RWPE2 (cell line): ENCODE measurements at places on chromosomes 1 and 21.

- H3K4me1 ChIP-seq = no peaks in the 10 kb centered on the region
- H3K27me3 ChIP-seq = no peaks in the 10 kb centered on the region
- no peak for DNase-seq
Observed at GRCh38 chr1:168164771-168165170, 14.0 kb upstream of the TIPRL start.

- no peak for DNase-seq
- no peaks in the 10 kb centered on the region for H3K27me3 ChIP-seq
- H3K4me1 ChIP-seq = peaks cover 25% of the 10 kb centered on the region
- no peaks in the 10 kb centered on the region for H3K36me3 ChIP-seq
- no peak overlapping the region for H3K4me3 ChIP-seq
Observed at GRCh38 chr21:33950431-33951079, 35.0 kb upstream of the ATP5PO start.

DNA sequence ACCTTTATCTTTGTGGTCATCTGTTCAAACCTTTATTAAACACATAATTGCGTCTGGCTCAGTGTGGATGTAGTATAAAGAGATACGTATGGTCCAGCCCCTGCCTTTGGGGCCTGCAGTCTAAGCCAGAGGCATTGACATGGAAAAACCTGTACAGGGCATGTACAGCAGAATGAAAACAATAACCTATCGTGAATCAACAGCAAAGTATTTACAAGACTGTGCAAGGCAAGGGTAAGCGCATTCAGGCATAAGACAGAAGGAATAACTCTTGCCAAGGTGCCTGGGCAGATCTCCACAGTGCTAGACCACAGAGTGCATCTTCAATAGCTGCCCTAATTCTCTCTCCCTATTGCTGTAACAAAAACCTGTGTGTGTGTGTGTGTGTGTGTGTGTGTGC, 35.5 kb downstream of the KIRREL1 start:
- H3K27me3 ChIP-seq = no peaks in the 10 kb centered on the region
- H3K27ac ChIP-seq = peak overlapping the region; percentile 74
- H3K36me3 ChIP-seq = peaks cover 41% of the 10 kb centered on the region
- H3K4me3 ChIP-seq = no peak overlapping the region
- H3K4me1 ChIP-seq = peaks cover 20% of the 10 kb centered on the region

DNA sequence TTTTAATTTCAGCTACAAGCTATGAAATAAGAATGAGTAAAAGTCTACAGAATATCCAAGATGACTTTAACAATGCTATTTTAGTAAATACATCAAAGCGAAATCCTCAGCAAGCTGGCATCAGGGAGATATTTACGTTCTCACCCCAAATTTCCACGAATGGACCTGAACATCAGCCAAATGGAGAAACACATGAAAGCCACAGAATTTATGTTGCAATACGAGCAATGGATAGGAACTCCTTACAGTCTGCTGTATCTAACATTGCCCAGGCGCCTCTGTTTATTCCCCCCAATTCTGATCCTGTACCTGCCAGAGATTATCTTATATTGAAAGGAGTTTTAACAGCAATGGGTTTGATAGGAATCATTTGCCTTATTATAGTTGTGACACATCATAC, 13.7 kb upstream of the CLCA1 start:
- no peak for DNase-seq
- H3K4me1 ChIP-seq = no peaks in the 10 kb centered on the region
- no peaks in the 10 kb centered on the region for H3K36me3 ChIP-seq
- no peaks in the 10 kb centered on the region for H3K27me3 ChIP-seq
- H3K4me3 ChIP-seq = no peak overlapping the region

GRCh38 chr1:201582705-201583442, 43.9 kb downstream of the NAV1 start:
- H3K36me3 ChIP-seq = no peaks in the 10 kb centered on the region
- DNase-seq = no peak
- no peak overlapping the region for H3K27ac ChIP-seq
- no peaks in the 10 kb centered on the region for H3K27me3 ChIP-seq
- no peaks in the 10 kb centered on the region for H3K4me1 ChIP-seq

- H3K27me3 ChIP-seq = no peaks in the 10 kb centered on the region
- no peak overlapping the region for H3K27ac ChIP-seq
- H3K4me1 ChIP-seq = no peaks in the 10 kb centered on the region
- DNase-seq = no peak
- H3K36me3 ChIP-seq = no peaks in the 10 kb centered on the region
Observed at GRCh38 chr21:34344584-34344983, 19.2 kb upstream of the KCNE2 start.

DNA sequence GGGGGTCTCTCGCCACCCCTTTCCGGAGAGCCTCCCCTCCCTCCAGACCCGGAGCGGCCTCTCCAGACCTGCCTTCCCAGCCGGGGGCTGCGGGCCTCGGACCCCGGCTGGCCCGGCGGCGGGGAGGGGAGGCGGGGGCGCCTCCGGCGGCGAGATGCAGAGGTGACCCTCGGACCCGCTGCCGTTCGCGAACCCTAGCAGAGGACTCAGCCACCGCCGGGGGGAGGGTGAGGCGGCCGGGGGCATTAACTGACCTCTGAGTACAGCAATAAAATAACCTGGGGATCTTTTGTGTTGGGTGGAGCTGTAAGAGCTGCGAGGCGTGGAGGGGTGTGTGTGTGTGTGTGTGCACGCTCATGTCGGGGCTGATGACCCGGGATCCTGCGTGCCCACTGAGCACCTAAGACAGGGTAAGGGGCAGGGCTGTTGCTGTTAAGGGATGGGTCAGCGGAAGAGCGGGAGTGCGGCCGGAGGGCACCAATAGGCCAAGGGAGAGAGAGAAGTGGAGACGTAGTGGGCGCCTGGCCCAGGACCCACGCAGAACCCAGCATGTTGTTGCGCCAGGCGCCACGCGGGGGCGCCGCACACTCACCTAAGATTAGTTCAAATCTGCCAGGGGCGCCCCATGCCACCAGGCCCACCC, 6.3 kb downstream of the HAPLN2 start:
- H3K4me1 ChIP-seq = no peaks in the 10 kb centered on the region
- H3K4me3 ChIP-seq = no peak overlapping the region
- peaks cover 56% of the 10 kb centered on the region for H3K27me3 ChIP-seq
- DNase-seq = no peak

DNA sequence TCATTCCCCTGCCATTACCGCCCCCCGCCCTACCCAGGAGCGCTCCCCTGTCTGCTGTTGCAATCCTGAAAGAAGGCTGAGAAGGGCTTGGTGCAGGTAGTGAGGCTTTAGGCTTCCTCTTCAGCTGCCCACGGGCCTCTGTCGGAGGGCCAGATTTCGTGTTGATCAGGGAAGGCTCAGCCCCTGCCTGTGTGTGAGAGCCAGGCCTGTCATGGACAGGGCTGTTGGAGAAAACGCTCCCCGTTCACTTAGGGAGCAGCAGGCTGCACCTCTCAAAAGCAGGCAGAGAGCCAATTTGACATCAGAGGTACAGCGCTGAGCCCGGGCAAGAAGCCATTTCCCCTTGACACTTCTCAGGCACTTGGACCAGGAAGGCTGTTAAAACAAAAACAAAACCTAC, 19.0 kb downstream of the TEX35 start:
- DNase-seq = no peak
- no peaks in the 10 kb centered on the region for H3K36me3 ChIP-seq
- no peak overlapping the region for H3K4me3 ChIP-seq
- no peaks in the 10 kb centered on the region for H3K27me3 ChIP-seq

DNA sequence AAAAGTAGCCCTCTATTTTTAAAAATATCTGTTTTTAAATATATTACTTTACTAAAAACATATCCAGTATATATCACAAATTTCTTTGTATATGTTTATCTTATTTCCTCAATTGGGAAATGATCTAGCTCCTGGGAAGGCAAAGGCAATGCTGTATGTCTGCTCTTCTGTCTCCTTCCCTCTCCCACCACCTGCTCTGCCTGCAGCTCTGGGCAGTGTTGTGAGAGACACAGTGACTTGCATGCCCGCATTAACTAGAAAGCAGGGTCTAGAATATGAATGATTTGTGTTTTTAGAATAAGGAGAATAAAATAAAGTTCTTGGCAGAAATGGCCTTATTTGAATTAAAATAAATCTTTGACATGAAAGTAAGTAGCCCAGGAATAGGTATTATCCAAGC, 11.1 kb downstream of the SLC30A10 start:
- H3K27ac ChIP-seq = no peak overlapping the region
- no peaks in the 10 kb centered on the region for H3K36me3 ChIP-seq
- H3K4me1 ChIP-seq = no peaks in the 10 kb centered on the region
- no peak for DNase-seq
- H3K4me3 ChIP-seq = no peak overlapping the region
- no peaks in the 10 kb centered on the region for H3K27me3 ChIP-seq

DNA sequence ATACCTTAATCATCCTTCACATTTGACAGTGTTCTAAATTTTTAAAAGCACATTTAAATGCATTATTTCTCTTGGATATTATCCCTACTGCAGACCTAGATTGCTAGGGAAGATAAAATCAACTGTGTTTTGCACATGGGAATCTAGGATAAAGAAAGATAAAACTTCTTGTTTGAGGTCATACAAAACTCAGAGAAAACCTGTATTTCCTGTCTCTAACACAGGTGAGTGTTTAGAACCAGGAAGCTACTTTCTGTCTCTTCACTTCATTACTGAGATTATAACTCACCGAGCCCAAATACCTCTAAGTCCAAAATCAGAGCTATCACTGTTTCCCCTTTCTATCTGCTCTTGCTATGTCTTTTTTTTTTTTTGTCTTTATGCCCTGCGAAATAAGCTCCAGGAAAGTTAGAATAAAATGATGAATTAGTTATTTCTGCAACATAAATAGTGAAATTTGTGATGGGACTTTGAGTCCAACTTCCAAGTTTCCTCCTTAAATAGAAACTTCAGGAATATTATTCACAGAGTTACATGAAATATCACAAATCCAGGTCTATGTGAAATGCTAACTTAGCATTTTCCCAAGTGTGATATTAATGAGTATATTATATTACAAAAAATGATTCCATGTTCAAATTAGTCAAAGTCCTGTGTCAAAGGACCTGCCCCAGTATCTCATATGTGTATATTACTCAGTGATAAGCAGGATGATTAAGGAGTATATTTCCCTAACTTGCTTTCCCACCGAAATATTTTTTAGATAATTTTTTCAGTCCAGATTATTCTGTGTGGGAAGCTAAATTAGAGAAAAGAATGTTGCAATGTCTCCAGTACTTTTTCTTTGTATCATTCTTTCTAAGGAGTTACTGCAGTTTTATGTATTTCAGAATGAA, 226.4 kb downstream of the PLA2G4A start:
- no peaks in the 10 kb centered on the region for H3K27me3 ChIP-seq
- H3K27ac ChIP-seq = no peak overlapping the region
- H3K36me3 ChIP-seq = no peaks in the 10 kb centered on the region
- H3K4me3 ChIP-seq = no peak overlapping the region
- DNase-seq = no peak

- peaks cover 18% of the 10 kb centered on the region for H3K36me3 ChIP-seq
- no peaks in the 10 kb centered on the region for H3K4me1 ChIP-seq
- H3K4me3 ChIP-seq = no peak overlapping the region
- DNase-seq = no peak
- no peak overlapping the region for H3K27ac ChIP-seq
- H3K27me3 ChIP-seq = no peaks in the 10 kb centered on the region
Observed at GRCh38 chr1:113793878-113794834, 18.1 kb downstream of the RSBN1 start.

- no peak overlapping the region for H3K27ac ChIP-seq
- H3K36me3 ChIP-seq = no peaks in the 10 kb centered on the region
- H3K4me1 ChIP-seq = no peaks in the 10 kb centered on the region
- peaks cover 14% of the 10 kb centered on the region for H3K27me3 ChIP-seq
- DNase-seq = no peak
- no peak overlapping the region for H3K4me3 ChIP-seq
Observed at GRCh38 chr21:30580132-30580531, 10.1 kb downstream of the KRTAP22-2 start.

- H3K4me3 ChIP-seq = no peak overlapping the region
- no peak for DNase-seq
- no peak overlapping the region for H3K27ac ChIP-seq
- 0 out of 2 replicates have a peak, but pooled peaks cover 7% of the 10 kb centered on the region for H3K36me3 ChIP-seq
- H3K4me1 ChIP-seq = no peaks in the 10 kb centered on the region
Observed at GRCh38 chr1:197614916-197615692, 160.2 kb downstream of the DENND1B start.

GRCh38 chr1:230278376-230278775, 147.8 kb downstream of the PGBD5 start:
- H3K27me3 ChIP-seq = no peaks in the 10 kb centered on the region
- DNase-seq = no peak
- no peak overlapping the region for H3K27ac ChIP-seq
- H3K36me3 ChIP-seq = peaks cover 12% of the 10 kb centered on the region
- no peak overlapping the region for H3K4me3 ChIP-seq
